ENCODE measurements at places on chromosomes 16 and 17. TPM values are rescaled to one million over a fixed set of nuclear protein-coding genes. Genes with fewer than 3 reads are reported as not detected.

DNA sequence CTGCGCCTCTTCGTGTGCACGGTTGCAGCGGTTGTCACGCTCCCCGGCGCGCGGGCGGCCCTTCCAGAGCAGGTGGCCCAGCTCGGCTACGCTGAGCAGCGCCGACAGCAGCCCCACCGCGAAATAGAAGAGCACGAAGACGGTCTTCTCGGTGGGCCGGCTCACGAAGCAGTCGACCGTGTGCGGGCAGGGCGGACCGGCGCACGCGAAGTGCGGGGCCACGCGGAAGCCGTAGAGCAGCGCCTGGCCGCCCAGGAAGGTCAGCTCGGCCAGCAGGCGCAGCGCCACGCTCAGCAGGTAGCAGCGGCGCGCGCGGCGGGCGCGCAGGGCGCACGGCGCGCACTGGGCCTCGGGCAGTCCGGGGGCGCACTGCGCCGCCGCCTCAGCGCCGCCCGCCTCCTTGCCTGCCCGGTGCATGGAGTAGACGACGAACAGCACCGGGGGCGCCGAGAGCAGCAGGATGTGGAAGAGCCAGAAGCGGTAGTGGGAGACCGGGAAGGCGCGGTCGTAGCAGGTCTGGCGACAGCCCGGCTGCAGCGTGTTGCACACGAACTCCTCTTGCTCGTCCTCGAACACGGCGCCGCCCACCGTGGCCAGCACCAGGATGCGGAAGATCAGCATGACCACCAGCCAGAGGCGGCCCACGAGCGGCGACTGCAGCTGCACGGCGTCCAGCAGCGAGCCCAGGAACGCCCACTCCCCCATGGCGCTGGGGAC lies 1.3 kb downstream of the GJD3 start:
- no peaks in the 10 kb centered on the region for H3K36me3 ChIP-seq
- no peak for DNase-seq
- H3K4me1 ChIP-seq = peaks cover 3% of the 10 kb centered on the region
- no peaks in the 10 kb centered on the region for H3K27me3 ChIP-seq

- H3K27ac ChIP-seq = no peak overlapping the region
- peaks cover 5% of the 10 kb centered on the region for H3K4me1 ChIP-seq
- DNase-seq = no peak
- no peak overlapping the region for H3K4me3 ChIP-seq
- no peaks in the 10 kb centered on the region for H3K27me3 ChIP-seq
Measured at GRCh38 chr16:89826531-89827382, 1.5 kb upstream of the SPIRE2 start.

DNA sequence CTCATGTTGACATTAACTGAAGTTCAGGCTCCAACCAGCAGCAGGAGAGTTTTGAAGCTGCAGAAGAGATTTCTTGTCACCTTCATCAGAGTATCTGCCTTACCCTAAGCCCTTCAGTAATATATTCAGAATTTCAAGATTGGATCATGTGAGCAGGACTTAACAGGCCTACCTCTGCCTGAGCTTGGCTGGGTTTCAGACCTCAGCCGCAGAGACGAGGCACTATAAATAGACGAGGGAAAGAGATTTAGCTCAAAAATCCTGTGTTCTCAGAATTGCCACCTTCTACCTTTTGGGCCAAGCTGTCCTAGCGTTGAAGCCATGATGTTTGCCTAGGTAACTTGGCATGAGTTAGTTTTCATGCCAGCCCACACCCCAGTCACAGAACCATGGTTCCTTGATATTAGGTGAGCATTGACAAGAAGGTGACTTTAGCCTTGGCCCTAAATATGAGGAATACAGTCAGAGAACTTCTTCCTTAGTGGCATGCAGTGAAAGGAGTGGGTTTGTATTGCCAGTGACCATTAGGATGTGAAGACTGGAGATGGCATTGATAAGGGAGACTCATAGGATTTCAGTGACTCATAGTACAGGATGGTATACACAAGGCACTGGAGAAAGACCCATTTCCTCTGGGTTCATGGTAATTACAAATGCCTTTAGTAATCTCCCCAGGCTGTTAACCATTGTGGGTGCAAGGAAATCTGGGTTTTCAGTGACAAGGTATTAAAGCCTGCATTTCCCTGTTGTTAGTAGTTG lies 224.3 kb downstream of the MSI2 start:
- H3K4me3 ChIP-seq = no peak overlapping the region
- no peaks in the 10 kb centered on the region for H3K27me3 ChIP-seq
- no peak for DNase-seq
- H3K4me1 ChIP-seq = peaks cover 24% of the 10 kb centered on the region
- peak overlapping the region; percentile 74 for H3K27ac ChIP-seq

DNA sequence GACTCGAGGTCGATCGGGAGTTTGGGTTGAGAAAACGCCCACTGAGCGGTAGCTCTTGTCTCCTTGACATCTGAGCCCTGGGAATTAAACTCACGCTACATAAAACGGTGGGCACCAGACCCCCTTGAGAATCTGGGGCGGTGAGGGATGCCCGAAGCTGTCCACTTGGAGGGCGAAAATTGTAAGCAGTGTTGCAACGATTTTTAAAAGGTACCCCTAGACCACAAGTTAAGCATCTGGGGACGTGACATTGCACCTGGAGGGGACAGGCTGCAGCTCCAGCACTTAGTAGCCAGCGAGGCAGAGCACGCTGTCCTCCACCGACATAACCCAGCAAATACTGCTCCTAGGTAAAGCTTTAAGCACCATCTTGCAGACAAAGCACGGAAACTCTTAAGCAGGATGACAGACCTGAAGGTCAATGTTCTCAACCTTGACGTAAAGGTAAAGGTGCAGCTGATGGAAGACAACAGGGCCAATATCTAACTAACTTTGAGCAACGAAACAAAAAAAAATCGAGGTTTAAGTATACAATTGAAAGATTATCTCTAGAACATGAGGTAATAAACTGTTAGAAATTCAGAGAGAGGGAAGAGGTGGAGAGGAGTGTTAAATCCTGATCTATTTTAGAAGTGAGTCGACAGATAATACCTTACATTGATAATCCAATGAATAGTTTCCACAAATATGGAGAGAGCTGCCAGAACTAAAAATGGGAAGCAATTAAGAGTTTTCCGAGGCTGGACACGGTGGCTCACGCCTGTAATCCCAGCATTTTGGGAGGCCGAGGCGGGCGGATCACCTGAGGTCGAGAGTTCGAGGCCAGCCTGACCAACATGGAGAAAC lies 921 bp upstream of the CDR2 start:
- H3K36me3 ChIP-seq = peaks cover 7% of the 10 kb centered on the region
- H3K4me1 ChIP-seq = peaks cover 31% of the 10 kb centered on the region
- no peaks in the 10 kb centered on the region for H3K27me3 ChIP-seq
- peak overlapping the region; percentile 61 for H3K4me3 ChIP-seq
- peak overlapping the region; percentile 79 for H3K27ac ChIP-seq

DNA sequence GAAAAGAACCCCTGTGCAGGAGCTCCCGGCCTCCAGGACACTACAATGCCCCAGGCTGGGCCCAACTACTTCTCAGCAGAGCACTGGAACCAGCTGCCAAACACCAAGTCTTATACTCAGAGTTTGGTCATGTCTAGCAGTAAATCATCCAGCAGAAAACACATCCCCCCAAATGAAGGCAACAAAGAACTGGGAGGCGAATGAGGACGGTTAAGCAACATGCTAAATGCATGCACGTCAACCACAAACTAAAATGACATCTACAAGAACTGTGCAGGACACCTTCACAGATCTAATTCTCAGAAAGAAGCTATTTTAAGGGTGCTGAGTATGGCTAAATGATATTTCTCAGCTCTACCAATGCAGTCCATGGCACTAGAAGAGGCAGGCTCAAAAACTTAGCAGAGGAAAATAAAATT lies 7.6 kb upstream of the IRX5 start:
- no peaks in the 10 kb centered on the region for H3K36me3 ChIP-seq
- peaks cover 15% of the 10 kb centered on the region for H3K4me1 ChIP-seq
- no peak overlapping the region for H3K27ac ChIP-seq
- no peak for DNase-seq
- H3K27me3 ChIP-seq = no peaks in the 10 kb centered on the region

- peaks cover 20% of the 10 kb centered on the region for H3K4me1 ChIP-seq
- peak overlapping the region; percentile 53 for H3K4me3 ChIP-seq
- no peak for DNase-seq
- H3K27me3 ChIP-seq = no peaks in the 10 kb centered on the region
- peaks cover 3% of the 10 kb centered on the region for H3K36me3 ChIP-seq
- H3K27ac ChIP-seq = peak overlapping the region; percentile 47
Measured at GRCh38 chr16:2858245-2859025, 465 bp upstream of the PRSS22 start.

- DNase-seq = no peak
- H3K27ac ChIP-seq = no peak overlapping the region
- H3K27me3 ChIP-seq = peaks cover 5% of the 10 kb centered on the region
- no peaks in the 10 kb centered on the region for H3K36me3 ChIP-seq
Measured at GRCh38 chr17:20091174-20092029, 82.2 kb downstream of the SPECC1 start.

Gene PTX4
- polyA plus RNA-seq = not detected

Gene MYO15A
- polyA plus RNA-seq = 0.53 TPM

Gene GJD3
- not detected for polyA plus RNA-seq

Gene C17orf67
- 0.52 TPM for polyA plus RNA-seq

Gene SCIMP
- polyA plus RNA-seq = not detected

Gene PIK3R5
- 0.03 TPM for polyA plus RNA-seq

Gene EMP2
- 14.7 TPM for polyA plus RNA-seq

Data from keratinocyte (primary cell).